ENCODE measurements at places on chromosomes 11 and 22.

DNA sequence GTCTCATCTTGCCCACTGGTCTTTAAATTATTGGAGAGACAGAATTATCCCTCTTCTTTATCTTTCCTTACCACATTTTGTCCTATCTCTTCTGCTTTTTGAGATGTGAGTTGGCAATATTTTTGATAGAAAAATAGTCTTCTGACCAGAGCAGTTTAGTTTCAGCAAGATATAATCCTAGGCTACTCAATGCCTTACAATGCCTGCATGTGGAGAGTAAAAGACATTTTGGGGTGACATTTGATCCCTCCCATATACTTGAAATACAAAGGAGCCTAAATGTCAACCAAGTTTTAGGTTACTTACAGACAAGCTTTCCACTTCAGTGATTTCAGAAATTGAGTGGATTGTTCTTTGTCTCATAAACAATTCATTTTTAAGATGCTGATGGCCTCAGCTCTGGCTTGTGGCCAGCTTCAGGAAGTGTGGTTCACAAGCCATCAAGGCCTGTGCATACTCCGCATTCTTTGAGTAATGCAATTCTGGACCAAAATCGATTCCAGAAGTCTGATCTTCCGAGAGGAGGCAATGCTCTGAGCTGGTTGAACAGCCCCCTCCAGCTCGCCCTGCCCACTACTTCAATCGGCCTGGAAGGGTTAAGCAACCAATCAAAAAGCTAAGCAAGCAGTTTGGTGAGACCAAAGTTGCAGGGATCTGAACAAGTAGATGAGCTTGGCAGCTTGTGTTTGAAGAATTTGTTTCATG lies 274.4 kb downstream of the BLID start:
- no peak for DNase-seq

DNA sequence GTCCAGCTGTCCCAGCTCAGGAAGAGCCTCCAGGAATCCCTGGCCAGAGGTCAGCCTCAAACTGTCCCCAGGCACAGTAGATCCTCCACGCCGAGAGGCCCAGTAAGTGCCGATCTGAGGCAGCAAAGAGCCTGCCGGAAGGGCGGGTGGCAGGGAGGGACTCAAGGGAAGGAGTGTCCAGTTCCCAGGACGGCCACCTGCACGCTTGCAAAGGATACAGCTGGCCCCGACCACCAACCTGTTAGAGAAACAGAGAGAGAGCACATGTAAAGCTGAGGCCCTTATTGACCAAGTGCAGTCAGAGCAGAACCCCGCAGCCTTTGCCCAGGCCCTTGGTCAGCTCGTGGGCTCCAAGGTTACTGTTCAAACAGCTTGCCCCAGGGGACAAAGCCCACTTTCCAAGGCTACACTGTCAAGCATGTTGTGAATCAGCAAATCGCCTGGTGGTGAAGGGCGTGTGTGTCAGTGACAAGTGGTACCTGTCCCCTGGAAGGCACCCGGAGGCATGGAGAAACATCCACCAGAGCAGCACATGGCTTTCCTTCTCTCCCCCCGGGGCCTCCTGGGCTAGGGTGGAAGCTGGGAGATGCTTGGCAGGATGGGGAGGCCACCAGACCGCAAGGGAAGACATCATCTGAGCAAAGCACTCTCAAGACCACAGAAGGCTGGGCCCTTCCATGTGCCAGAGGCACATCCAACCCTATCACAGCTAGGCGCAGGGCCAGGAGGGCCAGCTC lies 42.6 kb upstream of the COMT start:
- no peak for DNase-seq

DNA sequence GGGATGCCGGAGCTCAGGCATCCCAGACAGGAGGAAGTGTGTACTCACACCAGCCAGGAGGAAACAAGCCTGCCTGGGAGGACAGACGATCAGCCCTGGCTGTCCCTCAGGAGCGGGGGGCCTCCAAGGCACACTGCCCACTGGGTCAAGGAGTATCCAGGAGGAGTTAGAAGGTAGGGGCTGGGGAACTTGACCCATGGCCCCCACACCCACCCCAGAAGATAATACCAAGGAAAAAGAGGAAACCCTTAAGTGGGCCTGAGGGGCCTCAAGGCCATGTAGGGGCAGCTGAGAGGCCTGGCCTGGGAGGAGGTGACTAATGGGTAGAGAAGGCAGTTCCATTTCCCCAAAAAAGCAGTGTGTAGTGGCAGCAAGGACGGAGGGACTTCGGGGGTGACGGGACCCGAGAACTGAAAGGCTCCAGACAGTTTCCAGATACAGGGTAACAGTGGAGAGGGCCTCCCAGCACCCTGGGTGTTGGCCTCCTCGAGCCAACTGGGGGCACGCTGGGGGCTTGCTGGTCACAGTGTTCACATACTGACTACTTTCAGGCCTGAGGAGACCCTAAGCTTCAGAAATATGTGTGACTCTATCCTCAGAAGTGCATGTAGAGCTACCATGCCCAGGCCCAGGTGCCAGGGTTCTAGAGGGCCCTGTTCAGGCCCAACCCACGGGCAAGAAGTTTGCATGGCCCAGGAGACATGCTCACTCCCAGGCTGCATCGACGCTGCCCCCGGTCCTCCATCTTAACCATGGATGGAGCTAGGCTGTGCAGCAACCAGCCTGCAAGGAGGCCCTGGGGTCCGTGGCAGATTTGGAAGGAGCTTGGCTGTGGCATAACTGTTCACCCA lies 75.7 kb upstream of the PITPNB start:
- DNase-seq = no peak

DNA sequence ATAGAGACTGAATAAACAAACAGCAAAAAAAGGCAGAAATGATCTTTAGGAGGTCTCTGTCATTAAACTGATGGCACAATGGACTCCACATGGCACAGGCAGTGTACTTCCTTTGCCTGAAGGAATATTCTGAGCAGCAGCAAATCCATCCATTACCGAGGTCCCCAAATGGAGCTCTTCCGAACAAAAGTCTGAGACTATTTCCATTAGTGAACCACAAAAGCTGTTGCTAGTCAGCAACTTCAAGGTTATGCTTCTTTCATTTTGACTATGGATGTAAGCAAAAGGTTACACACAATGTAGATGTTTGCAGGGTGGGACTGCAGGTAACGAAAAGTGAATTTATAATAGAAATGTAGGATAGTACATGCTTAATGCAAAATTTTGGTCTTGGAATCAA lies 14.5 kb downstream of the NARS2 start:
- no peak for DNase-seq

- DNase-seq = no peak
These were observed 228.2 kb upstream of the ZC3H12C start for GRCh38 chr11:109864834-109865547.

All from NCI-H2081 treated with DMSO at 0.1 percent for 48 hours (cell line).